Dermis microvascular lymphatic vessel endothelial cell (primary cell): ENCODE measurements at places on chromosomes 13 and 19. TPM values are rescaled to one million over a fixed set of nuclear protein-coding genes. Genes with fewer than 3 reads are reported as not detected.
A peak's percentile ranks its signal among the peaks of the same experiment; 100 is the strongest.

Gene TMEM238
- total RNA-seq: 0.26 and 0.63 TPM in 2 replicates

Gene CRLF1
- 0.13 TPM in 1 of 2 replicates, not detected in the other for total RNA-seq

Gene KLHL1
- not detected in 2 replicates for total RNA-seq

Gene DENND1C
- total RNA-seq: not detected in 2 replicates

Gene EHD2
- 73.6 and 146 TPM in 2 replicates for total RNA-seq

Gene ZNF578
- 0.64 and 1.4 TPM in 2 replicates for total RNA-seq

DNA sequence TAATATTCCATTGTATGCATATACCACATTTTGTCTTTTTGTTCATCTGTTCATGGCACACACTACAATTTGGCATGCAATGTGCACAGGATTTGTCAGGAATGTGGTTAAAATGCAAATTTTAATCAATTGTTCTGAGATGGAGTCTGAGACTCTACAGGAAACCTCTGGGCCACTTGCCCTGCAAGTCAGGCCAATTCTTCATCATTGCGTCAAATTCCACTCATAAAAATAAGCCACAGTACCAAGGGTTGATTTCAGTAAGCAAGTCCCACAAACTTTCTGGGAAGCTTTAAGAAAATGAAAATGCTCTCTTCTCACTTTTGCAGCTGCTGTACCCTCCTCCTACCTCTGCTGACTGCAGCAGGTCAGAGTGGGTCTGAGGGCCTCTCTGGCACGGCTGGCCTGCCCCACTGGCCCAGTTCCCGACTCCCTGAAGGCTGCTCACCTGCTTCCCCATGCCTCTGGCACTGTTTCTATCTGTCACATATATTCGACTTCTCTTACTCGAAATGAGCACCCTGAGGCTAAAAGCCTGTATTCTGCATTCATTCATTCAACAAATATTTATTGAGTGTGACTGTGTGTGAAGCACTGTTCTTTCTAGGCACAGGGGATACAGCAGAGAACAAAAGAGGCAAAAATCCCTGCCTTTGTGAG lies 83.8 kb upstream of the WASF3 start:
- no peak for DNase-seq

- no peak for DNase-seq
Measured at GRCh38 chr13:84917252-84917878, 881.9 kb downstream of the SLITRK6 start.

- no peak for DNase-seq
Measured at GRCh38 chr19:45276284-45276687, 25.2 kb downstream of the MARK4 start.

- DNase-seq: no peak
Measured at GRCh38 chr19:46840498-46840942, 10.1 kb downstream of the AP2S1 start.

DNA sequence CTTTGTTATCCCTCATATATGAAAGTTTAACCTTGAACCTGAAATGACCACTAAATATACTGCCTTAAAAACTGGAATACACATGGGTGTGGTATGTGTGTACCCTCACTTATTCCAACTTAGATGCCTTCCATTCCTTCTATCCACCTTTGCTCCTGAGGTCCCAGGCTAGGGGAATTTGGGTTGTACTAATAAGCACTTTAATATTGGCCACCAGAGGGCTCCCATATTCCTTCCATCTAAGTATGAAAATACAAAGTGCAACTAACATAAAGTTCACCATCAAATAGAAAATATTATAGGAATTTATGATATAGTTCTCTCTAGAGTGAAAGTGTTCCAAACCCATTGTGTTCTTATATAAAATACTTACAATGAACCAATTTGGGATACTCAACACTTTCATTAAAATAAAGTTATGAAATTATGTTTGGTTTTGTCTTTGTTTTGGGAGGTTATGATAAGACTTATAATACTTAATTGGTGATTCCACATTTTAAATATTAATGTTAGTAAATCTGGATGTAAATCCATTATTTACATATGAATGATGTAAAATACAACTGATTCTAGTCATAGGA lies 62.3 kb downstream of the ITGBL1 start:
- peak; percentile 85 for DNase-seq

GRCh38 chr19:2624537-2625091 lies 77.9 kb downstream of the GNG7 start:
- no peak for DNase-seq

DNA sequence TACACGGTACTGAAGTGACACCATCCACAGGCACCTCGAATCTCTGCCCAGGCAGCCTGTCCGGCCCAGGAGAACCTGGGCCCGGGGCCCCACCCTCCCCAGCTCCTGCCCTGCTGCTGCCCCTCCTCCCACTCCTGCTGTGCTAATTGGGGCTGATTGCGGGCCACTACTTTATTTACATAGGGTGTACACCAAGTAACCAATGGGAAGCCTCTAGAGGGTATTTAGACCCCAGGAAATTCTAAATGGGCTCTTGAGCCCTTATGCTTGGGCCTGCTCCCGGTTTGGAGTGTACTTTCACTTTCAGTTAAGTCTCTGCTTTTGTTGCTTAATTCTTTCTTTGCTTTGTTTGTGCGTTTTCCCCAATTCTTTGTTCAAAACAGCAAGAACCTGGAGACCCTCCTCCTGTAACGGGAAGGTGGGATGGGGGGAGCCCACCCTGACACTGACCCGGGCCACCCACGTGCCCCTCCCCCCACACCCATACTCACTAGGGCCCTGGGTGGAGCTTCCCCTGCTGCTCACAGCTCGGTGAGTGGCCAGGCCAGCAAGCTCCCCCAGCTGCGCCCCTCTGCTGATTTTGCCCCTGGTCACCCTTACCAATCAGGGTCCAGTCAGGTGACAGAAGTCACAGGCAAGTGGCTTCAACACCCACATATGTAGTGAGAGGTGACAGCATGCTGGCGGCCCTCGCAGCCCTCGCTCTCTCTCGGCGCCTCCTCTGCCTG lies 9.4 kb downstream of the SCGB2B2 start:
- peak; percentile 23 for DNase-seq
